Renal cortex interstitium (tissue), 15 donors: ENCODE measurements at places on chromosomes 7 and 10.

DNA sequence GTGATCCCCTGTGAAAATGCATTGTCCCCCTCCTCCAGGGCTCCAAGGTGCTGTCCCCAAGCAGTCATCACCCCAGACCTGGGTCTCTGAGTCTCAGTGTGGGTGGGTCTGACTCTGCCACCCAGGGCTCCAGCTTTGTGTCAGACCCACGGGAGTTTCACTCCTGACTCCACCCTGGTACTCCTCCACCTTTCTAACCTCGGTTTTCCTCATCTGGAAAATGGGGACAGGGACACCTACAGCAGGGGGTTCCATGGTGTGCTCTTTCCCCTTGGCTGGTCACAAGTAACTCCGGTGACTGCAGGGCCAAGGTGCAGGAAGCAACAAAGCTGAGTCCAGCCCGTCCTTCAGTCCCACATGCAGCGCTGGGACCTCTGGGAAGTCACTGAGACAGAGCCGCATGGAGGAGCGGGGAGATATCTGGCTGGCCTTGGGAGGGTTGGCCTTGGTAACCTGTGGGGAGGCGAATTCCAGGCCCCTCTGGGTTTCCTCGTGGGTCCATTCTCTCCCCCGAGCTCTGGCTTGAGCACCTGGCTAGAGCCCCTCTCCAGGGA is 41.8 kb upstream of the RABGEF1 start:
- DNase-seq = no peak

- peak; percentile 10 for DNase-seq
Observed at GRCh38 chr7:112886208-112886607, 96.0 kb upstream of the TMEM168 start.

DNA sequence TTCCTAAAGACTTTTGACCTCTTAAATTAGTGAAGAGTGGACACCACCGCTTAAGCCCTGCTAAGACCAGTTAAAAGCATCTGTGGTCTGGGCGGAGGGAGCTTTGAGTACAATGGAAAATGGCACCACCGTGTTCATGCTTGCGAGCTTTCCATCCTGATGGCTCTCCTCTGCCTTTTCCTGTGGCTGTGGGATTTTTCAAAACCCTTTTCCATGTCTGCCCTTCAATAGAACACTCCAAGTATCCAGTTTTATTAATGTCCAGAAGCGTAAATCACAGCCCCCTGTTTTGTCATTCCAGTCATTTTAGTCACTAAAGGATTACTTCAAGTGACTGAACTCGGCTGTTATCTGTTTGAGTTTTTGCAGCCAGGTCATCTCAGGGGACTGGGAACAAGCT is 181.8 kb downstream of the MGMT start:
- no peak for DNase-seq

- peak; percentile 65 for DNase-seq
Observed at GRCh38 chr7:35975851-35976454, 175.1 kb downstream of the SEPTIN7 start.

- DNase-seq = no peak
Observed at GRCh38 chr10:42962110-42962901, 114.6 kb upstream of the RET start.

GRCh38 chr10:96153070-96153469 is 23.0 kb downstream of the ZNF518A start:
- DNase-seq = no peak

DNA sequence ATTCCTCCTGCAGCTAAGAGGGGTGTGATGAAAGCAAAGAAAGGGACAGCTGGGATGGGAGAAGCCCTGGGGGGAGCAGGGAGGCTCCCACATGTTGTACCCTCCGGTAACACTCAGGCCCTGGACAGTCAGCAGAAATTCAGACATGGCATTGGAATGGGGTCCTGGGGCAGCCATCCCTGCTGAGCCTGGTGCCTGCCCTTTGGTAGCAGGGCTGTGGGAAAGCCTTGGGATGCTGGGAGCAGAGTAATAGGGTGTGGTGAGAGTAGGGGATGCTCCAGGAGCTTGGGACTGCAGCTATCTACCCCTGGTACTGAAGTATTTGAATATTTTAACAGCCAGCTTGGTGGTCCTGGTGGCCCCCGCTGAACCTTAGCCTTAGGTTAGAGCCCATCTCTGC is 56.8 kb downstream of the FAM241B start:
- no peak for DNase-seq

DNA sequence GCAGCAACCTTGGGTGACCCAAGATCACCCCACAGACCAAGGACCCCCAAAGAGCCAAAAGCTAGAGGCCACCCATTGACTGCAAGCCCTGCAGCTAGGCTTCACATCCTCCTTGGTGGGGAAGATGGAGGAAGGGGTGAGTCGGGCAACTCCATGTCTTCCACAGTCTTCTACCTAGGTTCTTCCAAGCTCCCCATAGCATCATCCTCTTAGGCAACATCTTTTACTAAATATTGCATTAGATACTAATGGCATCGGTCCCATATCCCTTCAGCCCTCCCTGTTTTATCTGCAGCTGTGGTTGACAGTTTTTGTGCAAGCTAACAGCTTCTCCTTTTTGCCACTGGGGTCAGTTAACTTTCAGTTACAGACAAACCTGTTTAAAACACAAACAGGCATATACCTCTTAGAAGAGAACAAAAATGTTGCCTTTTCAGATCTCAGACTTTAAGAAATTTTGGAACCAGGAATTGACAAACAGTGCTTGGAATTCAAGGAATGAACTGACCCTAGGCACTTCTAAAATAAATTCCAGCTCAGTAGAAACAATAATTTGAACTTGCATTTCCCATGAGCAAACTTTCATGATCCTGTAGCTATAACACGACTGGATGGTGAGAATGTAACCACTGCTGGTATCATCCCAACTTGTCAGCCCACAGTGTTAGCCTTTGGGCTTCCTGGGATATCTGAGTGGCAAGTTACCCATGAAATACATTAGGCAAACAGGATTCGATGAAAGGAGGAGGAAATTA is 33.9 kb upstream of the MSMB start:
- no peak for DNase-seq
